ENCODE measurements at places on chromosomes 7 and 10.

GRCh38 chr10:88769384-88769783, 9.6 kb downstream of the LIPN start:
- no peak for DNase-seq

DNA sequence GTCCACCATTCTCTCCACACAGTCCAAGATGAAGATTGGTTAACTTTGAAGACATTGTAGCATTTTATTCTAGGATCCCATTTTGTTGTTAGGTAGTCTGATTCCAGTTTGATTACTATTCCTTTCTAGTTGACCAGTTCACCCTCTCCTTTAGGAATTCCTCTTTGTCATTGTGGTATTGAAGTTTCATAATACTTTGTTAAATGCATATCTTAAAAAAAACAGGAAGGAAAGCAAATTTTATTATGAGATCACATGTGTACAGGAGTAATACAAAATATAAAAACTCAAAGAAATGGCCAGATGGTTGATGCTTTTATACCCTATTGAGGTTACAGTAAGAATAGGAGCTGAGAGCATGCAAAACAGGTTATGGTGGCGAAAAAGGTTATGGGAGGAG, 15.5 kb upstream of the SEMA3C start:
- peak; percentile 29 for DNase-seq

DNA sequence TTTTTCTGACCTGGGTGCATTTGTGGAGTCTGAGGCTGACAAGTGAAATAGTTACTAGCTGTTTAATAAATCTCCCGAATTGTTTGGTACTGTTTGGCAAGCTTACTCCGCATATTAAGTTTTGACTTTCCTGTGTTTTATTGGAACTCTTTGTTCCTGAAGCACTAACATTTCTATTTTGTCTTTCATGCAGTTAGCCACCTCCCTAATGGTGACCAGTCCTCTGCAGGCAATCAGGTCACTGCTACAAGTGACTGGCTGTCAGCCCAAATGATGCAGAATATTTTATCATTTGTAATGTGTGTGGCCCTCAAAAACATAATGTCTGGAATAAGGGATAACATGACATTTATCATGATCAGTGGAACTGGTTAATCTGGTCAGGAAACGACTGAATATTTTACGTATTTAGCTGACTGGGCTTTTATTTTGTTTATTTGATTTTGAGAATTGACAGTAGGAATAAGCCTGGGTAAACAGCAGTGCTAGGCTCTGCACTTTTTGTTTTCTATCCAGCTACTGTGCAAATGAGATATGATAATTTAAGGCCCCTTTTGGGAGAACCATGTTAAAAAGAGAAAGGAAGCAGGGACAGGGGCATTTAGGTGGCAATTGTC, 82.9 kb downstream of the ST7 start:
- no peak for DNase-seq

DNA sequence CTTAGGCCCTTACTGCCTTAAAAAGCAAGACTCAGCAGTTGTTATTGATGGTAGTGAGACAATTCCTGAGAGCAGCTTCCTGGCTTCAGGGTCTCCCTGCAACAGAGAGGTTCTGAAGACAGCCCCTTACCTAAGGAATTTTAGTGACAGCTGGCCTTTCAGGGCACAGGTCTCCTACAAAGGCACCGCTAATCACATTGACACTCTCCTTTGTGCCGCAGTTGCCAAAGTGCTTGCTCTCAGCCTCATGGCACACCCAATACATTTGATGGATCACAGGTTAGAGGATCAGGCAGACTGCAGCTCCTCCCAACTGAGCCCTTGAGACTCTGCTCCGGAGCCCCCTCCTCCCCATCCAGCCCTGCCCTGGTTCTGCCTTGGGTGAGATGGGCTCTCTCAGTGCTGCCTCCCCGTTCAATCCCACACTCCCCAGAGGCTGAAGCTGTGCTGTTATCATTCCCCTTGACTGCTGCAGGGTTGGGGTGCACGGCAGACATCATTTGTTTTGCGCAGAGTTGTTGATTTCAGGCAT, 198.2 kb downstream of the EMX2 start:
- DNase-seq, result no peak

DNA sequence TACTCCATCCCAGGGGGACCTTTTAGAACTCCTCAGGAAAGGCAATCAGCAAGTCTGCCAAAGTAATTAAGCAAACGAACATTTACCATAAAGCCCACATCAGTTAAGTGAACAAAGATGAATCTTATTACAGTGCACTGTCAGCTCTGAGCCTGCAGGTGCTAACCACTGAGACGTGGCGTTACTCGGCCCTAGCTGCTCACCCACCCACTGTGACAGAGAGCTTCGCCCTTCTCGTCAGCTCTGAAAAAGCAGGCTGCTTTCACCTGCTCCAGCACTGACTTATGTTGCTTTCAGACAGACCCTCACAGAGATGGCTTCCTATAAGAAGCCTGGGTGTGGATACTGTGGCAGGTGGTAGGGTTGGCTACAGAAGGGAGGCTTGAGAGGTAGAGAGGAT, 57.7 kb upstream of the KCNIP2 start:
- no peak for DNase-seq

GRCh38 chr7:37191797-37192196, 256.9 kb downstream of the ELMO1 start:
- DNase-seq, result no peak

- DNase-seq, result no peak
Measured at GRCh38 chr7:125563557-125563956, 633.9 kb upstream of the POT1 start.

GRCh38 chr7:4833176-4833575, 28.7 kb downstream of the PAPOLB start:
- no peak for DNase-seq

DNA sequence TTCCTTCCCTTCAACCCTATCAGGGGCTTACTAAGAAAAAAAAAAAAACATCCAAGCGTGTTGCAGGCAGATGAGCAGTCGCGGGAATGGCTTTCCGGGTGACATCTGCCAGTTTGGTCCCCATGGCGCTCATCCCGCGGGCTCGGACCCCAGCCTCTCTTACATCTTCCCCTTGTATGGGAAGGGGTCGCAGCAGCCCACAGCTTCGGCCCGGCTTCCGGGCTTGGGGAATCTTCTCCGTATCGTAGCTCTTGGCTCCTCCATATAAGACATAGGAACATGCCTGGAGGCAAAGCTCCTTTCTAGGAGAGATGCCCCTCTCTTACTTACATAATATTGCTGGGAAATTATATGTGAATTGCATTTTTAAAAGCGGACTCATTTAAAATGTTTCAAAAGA, 99.5 kb downstream of the CUX1 start:
- no peak for DNase-seq

DNA sequence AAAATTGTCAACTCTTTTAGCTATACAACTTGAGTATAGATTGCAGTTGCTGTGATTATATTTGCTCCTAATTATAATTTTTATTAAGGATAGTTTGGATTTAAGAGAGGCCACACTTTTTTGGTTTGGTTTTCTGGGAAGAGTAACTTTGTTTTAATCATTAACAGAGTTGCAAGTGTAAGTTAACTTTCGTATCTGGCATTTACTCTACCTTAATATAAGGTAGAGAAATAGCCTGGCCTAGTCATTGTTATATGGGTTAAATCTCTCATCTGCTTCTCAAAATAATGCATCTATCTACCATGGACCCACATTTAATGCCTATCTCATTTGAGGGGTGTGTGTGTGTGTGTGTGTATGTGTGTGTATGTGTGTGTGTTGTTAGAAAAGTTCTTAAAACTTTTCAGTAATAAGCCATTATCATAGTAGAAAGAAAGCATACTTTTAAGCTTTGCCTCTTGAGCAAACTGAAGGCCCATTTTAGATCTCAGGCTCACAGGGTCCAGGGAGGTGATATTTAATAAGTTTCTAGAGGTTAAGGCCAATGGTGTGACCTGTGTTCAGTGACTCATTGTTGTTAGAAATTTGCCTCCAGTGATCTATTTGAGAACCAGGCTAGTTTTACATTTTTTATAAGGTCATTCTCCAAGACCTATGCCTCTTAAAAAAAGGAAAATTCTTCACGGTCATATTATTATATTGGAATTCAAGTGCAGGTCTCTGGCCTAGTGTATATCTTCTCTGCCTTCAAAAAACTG, 10.9 kb upstream of the TEX47 start:
- no peak for DNase-seq

Data from IMR-90 (cell line).